ENCODE measurements at places on chromosomes 6 and 20. TPM values are rescaled to one million over a fixed set of nuclear protein-coding genes. Genes with fewer than 3 reads are reported as not detected.

The ROS1 gene
- total RNA-seq, result not detected

The STAU1 gene
- total RNA-seq, result 60.5 TPM

The POM121L2 gene
- not detected for total RNA-seq

The SYCP2L gene
- total RNA-seq, result not detected

The FOXS1 gene
- not detected for total RNA-seq

The RNF114 gene
- total RNA-seq, result 76.4 TPM

The IP6K3 gene
- total RNA-seq, result not detected

The SPAG4 gene
- total RNA-seq, result 6.9 TPM
